Stomach (tissue), 19 donors: ENCODE measurements at places on chromosomes 13 and 19. TPM values are rescaled to one million over a fixed set of nuclear protein-coding genes. Genes with fewer than 3 reads are reported as not detected.

The LGI4 gene
- 40.0 TPM for total RNA-seq

The PNMA8A gene
- total RNA-seq = 0.43 TPM

The ERFL gene
- total RNA-seq = not detected

DNA sequence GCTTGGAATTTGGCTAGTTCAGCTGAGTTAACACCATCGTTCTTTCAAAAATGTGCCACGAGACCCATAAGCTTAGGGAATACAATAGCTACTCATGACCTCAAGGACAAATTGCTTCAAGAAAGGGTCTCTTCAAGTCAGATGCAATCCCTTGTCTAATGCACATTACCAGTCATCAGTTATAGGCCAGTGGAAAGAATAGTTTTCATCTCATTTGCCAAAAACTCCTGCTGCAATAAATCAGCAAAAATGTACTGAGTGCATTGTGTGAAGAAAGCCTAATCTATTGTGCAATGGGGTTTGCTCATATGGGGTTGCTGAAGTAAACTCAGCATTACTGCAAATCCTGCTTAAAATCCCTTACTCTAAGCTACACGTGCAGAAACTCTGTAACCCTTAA, 208.3 kb upstream of the NBEA start:
- no peak for DNase-seq

DNA sequence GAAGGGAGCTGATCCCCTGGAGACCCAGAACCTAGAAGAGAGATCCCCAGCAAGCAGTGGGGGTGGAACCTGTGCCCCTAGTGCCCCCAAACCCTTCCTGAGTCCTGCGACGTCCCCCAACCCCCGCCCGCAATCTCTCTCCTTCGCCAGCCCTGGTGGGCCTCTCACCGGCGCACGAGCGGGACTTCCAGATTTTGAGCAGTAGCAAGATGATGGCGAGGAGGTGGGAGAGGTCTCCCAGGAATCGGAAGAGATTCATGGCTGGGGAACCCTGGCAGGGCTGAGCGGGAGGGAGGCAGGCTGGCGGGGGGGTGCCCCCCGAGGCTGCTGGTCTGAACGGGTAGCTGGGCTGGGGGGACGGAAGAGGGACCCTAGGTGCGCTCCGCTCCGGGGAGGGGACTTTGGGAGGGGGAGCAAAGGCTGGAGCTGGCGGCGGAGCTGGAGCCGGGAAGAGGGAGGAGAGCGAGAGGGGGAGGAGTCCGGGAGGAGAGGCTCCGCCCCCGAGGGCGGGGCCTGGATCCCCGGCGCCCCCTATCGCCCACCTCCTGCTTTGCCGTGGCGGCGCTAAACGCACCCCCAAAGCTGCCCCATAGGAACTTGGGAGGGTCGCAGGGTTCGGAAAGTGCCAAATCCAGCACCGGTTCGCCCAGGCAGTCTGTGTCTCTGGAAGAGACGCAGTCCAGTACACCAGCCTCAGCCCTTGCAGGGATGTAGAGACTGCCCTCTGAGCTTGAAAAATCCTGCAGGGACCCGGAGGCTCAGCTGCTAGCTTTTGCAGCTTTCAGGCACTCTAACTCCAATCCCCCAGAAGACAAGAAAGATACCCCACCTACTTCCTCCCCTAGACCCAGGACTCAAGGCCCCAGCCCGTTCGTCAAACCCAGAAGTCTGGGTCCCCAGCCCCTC, at the start of gene KDELR1:
TSS of gene KDELR1 (minus strand) at position 452 of the 906 bp plus-strand sequence. CDS start at position 259, 193 bp downstream.
- DNase-seq = peak; percentile 92

The CEACAM8 gene
- not detected for total RNA-seq
